BE2C (cell line): ENCODE measurements at places on chromosomes 4 and X.

DNA sequence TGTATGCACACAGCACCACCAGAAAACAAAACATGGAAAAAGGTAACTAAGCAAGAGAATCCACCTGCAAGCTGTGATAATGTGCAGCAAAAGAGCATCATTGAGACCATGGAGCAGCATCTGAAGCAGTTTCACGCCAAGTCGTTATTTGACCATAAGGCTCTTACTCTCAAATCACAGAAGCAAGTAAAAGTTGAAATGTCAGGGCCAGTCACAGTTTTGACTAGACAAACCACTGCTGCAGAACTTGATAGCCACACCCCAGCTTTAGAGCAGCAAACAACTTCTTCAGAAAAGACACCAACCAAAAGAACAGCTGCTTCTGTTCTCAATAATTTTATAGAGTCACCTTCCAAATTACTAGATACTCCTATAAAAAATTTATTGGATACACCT is 90.2 kb downstream of the TET2 start:
- no peak for DNase-seq

DNA sequence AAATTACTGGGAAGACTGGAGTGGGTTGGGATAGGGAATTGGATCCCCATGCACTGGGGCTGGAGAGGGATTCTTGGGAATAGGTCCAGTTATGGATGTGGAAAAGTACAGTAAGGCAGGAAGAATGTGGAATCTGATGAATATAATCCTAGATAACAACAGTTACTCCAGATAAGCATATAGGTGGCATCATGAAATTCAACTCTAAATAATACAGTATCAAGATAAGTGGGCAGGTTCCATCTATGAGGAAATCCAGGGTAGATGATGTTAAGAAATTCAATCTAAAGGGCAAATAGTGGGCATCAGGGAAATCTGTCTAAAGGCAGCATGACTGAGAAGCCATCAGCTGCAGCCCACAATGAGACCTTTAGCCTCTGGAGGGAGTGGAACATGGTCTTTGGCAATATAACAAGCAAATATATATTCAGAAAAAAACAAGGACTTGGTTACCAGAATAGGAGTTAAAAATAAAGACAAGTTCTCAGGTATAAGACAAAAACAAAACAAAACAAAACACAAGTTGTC is 1.2 kb downstream of the DTHD1 start:
- no peak for DNase-seq

DNA sequence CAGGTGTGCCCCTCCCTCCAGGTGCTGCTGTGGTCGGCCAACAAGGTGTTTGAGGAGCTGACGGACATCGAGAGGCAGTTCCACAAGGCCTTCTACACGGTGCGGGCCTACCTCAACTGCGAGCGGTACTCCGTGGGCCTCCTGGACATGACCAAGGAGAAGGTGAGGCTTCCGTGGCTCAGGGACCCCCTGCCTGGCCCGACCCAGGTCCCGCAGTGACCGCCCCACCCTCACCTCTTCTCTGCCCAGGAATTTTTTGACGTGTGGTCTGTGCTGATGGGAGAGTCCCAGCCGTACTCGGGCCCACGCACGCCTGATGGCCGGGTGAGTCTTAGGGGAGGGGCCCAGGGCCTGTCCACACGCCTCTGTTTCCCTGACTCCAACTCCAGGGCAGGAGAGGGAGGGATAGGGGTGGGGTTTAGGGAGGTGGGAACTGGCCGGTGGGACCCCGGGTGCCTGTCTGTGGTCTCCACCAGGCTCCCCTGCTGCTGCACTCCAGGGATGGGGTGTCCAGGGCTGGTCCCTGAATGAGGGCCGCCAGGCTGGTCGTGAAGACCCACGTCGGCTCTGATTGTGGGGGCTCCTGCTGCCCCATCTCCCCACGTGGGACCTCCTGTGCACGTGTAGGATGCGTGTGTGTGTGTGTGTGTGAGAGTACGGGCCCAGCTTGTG is 20.1 kb downstream of the ATP5ME start:
- DNase-seq: no peak

DNA sequence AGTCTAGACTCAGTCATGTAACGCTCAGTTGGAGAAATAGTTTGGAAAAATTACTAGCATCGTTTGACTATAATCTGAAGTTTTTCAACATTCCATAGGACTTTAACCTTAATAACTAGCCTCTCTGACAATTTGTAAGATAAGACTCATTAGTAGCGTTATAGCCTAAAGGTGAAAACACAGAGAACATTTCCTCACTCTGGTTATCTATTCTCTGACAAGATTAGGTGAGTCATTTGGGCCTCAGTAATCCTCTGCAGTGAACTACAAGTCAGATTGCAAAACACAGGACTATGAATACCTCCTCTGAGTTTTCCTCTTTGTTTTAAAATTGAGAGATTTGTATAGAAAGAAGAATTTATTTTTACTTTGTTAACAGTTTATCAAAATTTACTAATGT is 31.8 kb upstream of the PDLIM5 start:
- DNase-seq: no peak

DNA sequence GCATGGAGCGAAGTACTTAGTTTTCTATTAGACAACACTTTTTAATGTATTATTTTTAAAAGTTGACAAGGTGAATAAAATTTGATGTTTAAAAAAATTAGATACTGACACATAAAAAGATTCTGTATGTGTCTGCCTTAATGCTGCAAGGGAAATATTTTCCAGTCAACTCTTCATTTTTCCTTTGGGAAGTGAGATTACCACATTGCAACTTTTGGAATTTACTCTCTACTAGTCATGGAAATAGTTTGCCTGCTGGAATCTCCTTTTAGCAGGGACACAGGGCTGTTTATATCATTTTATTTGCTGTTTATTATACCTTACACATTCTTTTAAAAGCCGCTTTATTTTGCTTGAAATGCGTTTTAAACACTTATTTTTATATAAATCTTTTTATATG is 135.1 kb downstream of the MID1 start:
- DNase-seq: no peak

DNA sequence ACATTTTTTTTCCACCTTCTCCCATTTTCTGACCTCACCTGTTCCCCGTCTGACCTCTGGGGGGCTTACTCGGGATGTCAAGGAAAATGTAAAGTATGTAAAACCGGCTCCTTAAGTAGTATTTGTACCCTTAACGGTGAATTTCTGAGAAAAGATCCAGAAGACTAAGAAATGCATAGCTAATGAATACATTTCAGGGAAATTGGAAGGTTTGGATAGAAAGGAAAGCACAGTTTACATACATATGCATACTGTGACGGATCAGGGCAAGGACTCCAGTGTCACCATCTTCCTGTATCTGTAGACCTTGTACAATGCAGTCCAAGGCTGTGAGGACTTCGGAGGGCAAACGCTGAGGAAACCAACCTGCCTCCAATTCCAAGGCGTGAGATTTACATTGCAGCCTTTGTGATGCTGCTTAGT is 2185.9 kb upstream of the TENM3 start:
- no peak for DNase-seq

GRCh38 chr4:141573678-141574077 is 62.7 kb upstream of the IL15 start:
- no peak for DNase-seq

DNA sequence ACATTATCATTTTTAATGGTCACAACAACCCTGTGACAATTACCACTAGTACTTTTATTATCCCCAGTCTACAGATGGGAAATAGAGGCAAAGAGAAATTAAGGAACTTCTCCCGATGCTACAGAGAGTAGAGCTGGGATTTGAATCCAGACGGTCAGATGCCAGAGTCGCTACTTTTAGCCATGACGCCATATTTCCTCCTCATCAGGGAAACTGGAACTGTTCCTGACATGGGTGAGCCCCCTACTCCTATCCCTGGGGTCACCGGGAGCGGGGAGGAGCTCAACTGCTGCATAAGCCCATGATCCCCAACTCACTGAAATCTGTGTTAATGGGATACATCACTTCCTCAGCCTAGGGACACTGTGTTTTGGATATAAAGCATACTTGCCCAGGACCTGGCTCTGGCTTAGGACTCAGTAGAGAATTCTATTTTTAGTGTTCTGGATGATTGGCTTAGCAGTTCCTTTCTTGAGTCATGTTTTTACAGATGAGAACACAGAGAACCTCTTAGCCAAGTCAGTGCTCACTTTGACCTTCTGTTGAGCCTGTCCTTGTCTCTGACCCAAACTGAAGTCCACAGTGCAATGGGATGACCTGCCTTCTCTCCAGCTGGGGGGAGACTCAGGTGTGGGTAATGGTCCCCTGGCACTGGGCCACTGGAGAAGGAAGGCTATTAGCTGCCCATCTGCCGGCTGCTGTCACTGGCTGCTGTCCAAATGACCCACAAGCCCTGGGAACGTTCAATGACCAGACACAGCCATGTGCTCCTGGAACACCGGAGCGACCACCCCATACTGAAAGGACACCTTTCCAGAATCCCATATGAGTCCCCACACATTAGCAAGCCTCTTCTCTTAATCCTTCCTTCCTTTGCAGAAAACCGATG is 90.8 kb upstream of the SHISA3 start:
- peak; percentile 92 for DNase-seq
